ENCODE measurements at places on chromosomes 7 and 10. TPM values are rescaled to one million over a fixed set of nuclear protein-coding genes. Genes with fewer than 3 reads are reported as not detected.

The GRID1 gene
- total RNA-seq: 0.09 TPM

The CUZD1 gene
- 0.55 TPM for total RNA-seq

The GPR22 gene
- total RNA-seq: not detected

The HSPA12A gene
- total RNA-seq: 12.1 TPM

The SPDYE11 gene
- not detected for total RNA-seq

The MCM10 gene
- total RNA-seq: 1.2 TPM

The ZNF365 gene
- 2.8 TPM for total RNA-seq

The COL17A1 gene
- 0.74 TPM for total RNA-seq

The SP4 gene
- total RNA-seq: 4.0 TPM

The TBATA gene
- total RNA-seq: not detected

The TFR2 gene
- total RNA-seq: 0.14 TPM

The PTF1A gene
- total RNA-seq: not detected

The CCDC3 gene
- 1.3 TPM for total RNA-seq

The LIPJ gene
- total RNA-seq: under 0.01 TPM

The LIPF gene
- not detected for total RNA-seq

The IL15RA gene
- 4.4 TPM for total RNA-seq

The FAM180A gene
- 5.5 TPM for total RNA-seq

The VWA2 gene
- total RNA-seq: not detected

The AMZ1 gene
- total RNA-seq: 0.28 TPM

The PRPS1L1 gene
- 0.09 TPM for total RNA-seq

The FAM25A gene
- total RNA-seq: not detected

The ASB10 gene
- not detected for total RNA-seq

The WEE2 gene
- not detected for total RNA-seq
